ENCODE measurements at places on chromosomes 2 and 18.

DNA sequence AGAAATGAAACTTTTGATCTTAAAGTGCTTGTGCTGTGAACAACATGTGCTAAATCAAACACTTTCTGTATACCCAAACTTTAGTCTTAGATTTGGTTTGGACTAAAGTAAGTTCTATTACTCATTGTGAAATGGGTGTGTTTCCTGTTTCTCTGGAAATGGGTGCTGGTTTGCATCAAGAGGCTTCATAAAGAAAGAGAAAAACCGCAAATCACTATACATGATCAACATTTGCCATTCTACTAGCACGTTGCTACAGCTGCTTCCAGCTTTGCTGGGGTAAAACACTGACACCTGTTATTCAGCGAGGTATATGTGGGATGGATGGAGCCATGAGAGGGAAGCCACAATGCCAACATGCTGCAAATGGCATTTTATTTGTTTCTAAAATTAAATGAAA lies 547.0 kb upstream of the ACVR2A start:
- no peak for DNase-seq

DNA sequence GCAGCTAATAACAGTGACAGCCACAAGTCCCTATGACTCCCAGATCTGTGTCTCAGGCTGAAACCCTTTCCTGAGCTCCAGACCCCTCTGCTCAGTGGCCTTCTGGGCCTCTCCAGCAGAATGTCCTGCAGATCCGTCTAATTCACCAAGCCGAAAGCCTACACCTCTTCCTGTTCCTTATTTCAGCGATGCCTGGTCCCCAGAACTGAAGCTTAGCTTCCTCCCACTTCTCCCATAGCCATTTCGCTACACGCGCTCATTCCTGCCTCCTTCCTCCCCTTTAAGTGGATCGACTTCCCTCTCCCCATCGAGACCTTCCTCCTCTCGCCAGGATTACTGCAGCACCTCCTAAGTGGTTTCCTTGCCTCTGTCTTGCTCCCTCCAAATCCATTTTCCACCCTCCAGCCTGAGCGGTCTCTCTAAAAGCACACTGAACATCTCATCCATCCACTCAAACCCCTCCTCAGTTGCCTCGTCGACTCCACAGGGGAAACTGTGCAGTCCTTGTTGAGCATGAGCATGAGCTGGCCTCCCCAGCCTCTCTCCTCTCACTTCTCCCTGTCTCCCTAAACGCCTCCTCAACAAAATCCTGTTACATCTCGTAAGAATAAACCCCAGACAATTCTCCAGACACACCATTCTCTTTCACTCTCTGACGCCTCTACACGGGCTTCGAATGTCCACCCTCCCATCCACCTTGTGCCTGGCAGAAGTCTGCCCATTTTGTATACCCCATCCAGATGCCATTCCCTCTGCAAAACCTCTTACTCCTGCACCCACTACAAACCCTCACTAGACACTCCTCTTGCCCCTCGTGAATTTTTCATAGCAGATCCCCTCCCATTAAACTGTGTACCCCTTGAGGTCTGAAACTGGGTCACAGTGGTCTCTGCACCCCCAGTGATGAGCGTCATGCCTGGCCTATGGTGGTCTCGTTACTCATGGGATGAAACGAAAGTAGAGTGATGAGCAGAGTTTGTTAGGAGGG lies 232.6 kb downstream of the ATAD2B start:
- no peak for DNase-seq

DNA sequence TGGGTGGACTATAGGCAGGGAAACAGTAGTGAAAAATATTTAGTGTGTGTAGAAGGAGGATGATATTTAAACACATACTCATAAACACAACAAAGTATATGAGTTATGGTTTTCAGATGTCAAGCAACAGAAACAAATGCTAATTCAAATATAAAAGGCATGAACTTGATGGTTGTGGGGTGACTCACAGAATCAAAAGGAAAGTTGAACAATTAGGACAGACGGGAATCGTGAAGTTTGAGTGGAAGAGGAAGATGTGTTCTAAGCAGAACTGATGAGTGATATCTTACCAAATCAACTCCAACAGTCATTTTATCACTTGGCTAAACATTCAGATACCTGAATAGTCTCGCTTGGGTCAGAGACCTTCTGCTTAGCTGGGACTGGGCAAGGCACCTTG lies 53.6 kb upstream of the ITGA6 start:
- DNase-seq = no peak

DNA sequence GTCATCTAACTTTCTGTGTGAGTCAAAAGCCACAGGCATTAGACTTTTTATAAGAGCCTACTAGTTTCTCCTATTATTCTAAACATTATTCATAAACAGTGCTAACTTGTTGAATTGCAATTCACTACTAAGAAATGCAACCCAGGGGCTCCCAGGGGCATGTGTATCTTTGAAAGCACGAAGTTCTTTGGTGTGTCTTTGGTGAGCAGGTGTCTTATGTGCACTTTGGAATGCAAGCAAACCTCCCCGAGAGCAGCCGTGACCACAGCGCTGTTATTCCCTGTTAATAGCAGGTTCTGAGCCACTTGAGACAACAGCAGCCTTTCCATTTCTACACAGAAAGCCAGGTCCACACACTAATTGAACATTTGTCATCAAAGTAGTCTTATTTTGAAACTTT lies 123.5 kb downstream of the PRKRA start:
- DNase-seq = no peak

DNA sequence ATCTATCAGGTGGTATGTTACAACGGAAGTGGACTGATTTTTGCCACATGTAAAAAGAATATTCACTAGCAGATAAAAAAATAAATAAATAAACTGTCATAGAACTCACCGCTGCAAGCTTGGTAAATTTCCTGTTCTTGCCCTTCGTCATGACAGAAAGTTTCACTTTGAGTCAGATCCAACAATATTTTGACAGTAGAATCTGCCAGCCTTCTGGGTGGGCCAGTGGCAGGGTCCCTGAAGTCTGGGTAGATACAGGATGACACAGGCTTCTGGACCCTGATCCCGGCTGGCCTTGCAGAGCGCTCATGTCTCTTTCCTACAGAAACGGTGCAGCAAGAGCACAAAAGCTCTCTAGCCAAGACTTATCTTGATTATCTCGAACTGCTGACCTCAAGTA lies 97.8 kb upstream of the PMAIP1 start:
- DNase-seq = no peak

- no peak for DNase-seq
Observed at GRCh38 chr2:146934921-146935320, 909.9 kb upstream of the ACVR2A start.

DNA sequence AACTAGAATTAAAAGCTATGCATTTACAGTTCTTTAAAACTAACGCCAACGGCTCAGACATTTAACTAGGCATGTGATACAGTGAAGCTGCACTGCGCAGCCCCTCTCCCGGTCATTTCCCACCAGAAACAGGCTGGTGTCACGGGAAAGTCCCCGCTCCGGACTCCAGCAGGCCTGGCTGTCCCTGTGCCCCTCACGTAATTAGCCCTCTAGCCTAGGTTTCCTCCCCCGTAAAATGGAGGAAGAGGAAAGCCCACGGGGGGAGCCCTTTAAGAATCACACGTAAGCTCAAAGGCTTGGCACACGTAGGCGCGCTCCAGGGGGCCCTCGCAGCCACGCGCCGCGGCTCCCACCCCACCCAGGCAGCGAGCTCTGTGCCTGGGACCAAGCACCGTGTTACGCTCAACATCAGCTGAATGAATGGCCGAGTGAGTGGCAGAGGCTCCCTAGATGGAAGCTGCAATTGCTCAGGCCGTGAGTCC lies 48.0 kb downstream of the KCNIP3 start:
- DNase-seq = no peak

- DNase-seq = no peak
Observed at GRCh38 chr2:35708411-35708923, 647.1 kb upstream of the CRIM1 start.

DNA sequence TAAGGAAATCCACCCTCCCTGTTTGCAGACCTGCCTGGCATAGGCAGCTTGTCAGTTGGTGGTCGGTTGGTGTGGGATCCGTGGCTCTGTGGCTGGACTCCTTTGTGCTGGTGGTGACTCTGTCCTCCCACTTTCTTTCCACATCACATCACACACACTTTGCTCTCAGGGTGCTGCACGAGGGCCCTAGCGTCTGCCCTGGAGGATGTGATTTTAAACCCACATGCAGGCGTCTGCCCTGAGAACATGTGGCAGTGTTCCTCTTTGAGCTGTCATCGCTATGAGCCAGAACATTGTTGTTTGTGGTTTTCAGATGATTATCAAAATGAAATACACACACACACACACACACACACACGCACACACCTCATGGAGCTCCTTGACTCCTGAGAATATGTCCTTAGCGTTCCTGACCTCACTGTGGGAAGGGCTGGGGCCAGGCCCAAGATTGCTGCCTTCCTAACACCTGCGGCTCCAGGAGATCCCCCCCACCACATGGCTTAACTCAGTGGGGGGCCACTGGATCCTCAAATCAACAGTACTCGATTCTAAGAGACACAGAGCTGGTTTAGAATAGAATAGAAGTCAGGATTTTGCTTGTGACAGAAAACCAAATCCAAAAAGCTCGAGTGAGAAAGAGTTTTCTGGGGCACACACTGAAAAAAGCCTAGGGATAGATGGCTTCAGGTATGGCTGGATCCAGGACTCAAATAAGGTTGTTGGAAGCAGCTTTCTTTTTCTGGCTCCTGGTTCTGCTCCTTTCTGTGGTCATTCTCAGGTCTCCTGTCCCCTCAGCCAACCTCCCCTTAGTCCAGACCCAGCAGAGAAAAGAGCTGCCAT lies 54.8 kb downstream of the RTP5 start:
- no peak for DNase-seq

DNA sequence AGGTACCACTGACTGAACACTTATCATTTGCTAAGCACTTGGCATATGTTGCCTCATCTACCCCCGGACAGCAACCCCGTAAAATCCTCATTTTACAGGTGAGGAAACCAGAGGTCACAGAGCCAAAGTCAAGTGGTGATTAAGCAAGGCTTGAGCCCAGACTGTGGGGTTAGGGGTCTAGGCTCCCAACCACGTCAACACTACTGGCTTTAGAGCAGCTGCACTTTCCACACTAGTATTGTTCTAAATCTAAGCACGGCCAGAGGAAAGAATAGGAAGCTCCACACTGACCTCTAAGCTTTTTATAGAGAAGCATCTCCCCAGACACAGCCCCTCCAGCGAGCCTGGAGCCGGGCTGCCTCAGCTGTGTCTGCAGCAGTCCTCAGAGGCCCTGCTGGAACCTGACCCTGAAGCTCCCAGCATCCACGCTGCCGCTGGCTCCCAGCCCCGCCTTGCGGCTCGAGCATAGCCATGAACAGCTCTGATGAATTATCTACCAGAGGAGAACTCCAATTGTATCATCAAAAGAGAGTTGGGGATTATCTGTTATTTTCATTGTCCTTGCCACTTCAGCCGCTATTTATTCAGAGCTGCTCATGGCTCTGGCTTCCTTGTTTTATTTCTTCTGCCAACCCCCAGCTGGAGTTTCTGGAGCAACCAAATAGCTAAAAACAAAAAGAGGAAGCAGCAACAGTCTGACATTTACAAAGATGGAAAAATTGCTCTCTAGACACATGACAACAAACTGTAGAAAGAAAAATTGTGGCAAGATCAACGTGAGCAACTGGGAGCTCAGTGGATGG lies 62.2 kb upstream of the RTN4 start:
- DNase-seq = no peak

GRCh38 chr2:168816369-168816768 lies 13.9 kb downstream of the NOSTRIN start:
- peak; percentile 71 for DNase-seq

DNA sequence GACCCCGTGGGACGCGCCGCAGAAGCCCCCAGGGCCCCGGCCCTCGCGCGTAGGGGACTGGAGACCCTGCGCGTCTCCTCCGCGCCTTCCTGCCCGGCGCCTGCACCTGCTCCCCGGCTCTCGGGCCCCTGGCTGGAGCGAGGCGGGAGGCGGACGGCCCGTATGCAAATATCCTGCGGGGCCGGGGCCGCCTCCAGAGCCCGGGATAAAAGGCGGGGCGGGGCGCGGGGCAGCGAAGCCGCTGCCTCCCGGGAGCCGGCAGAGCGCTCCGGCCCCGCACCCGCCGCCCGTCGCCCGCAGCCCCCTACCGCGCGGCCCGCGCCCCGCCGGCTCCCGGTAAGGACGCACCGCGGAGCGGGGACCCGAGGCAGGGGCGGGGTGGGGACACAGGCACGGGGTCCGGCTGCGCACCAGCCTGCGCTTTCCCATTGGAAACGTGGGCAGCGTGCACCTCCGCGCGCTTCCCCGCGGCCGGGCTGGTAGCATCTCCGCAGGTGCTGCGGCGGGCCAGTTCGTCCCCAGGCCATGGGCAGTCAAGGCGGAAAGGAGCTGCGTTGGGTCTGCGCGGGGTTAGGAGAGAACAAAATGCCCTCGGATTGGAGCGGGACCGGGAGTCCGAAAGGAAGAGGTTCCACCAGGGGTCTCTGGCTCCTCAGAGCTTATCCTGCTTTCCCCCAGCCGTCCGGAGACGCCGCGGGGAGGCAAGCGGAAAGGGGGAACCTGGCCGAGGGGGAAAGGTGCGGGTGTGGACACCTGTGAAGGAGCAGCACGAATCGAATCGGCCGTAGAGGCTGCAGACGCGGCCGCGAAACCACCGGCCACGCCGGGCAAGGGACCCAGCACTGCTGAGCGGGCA lies at the start of gene ATP6V1C2:
ATP6V1C2 (plus strand) TSS at position 235 of the 856 bp plus-strand sequence. CDS start 1,220 bp downstream, outside the sequence.
- no peak for DNase-seq

DNA sequence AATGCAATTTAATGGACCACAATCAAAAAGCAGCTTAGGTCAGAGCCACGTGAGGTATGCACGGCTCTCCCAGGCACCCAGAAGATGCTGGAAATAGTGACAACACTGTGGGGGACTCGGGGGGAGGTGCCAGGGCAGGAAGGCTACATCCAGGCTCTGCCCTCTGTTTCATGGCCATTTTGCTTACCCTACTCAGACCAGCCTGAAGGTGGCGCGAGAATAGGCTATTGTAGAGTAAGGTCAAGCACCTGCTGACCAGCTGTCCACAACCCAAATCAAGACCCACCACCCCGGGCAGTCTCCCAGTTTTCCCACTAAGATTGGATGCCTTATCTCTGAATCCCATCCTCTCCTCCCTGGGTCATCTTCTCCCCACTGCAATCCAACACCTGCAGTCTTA lies 115.7 kb downstream of the VIT start:
- no peak for DNase-seq

- no peak for DNase-seq
Observed at GRCh38 chr2:73009177-73009839, 62.2 kb downstream of the SFXN5 start.

GRCh38 chr2:111897630-111897923 lies 830 bp upstream of the MERTK start:
- DNase-seq = no peak

GRCh38 chr2:217356781-217357180 lies 496.9 kb upstream of the TNP1 start:
- DNase-seq = no peak

GRCh38 chr2:26740346-26740745 lies 23.7 kb upstream of the SLC35F6 start:
- no peak for DNase-seq

DNA sequence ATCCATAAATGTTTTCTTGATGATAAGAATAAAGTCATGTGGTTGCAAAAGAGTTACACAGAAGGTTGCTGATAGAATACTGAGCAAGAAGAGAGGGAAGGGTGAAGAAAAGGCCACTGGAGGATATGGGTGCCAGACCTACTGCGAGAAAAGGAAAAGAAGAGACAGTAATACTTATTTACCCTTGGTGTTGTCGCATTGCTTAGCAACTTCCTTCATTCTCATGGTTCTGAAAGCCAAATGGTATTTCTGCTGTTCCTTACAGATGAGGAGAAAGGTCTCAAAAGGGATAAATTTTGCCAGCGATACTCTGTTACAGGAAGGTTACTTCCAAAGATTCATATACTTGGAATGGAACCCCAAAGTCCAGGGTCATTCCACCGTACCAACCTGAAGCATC lies 62.5 kb downstream of the LHCGR start:
- no peak for DNase-seq

GRCh38 chr2:15142069-15142689 lies 419.0 kb downstream of the NBAS start:
- no peak for DNase-seq

- DNase-seq = no peak
Observed at GRCh38 chr18:76265497-76266235, 229.4 kb downstream of the ZNF516 start.
